ENCODE measurements at places on chromosomes 7 and 10.

GRCh38 chr10:92126100-92126650 lies 164.7 kb downstream of the CPEB3 start:
- no peak for DNase-seq

GRCh38 chr10:22345301-22346095 lies at the start of gene SPAG6:
Gene SPAG6, plus strand, starts transcription at chr10:22345496. Its CDS starts 116 bp downstream, at chr10:22345612.
- DNase-seq, result no peak

- DNase-seq, result no peak
Observed at GRCh38 chr10:113019692-113020474, 69.8 kb downstream of the TCF7L2 start.

DNA sequence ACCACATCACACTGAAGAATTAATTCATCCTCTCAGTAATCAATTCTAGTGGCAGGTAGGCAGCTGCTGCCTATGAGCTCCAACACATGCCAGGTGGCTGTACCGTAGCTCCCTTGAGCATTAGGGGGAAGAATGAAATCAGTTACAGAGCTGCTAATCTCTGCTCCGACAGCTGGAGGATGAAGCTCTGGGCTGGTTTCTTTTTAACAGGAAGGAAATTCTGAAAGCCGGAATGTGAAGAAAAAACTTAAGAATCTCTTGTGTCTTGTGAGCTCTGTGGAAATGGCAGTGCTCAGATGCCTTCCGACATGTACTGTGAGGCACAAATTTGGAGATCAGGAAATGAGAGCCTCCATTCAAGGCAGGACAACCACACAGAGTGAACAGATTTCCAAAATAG lies 2.8 kb upstream of the AHCYL2 start:
- no peak for DNase-seq

GRCh38 chr7:122628651-122629411 lies 70.1 kb downstream of the RNF133 start:
- DNase-seq, result no peak

DNA sequence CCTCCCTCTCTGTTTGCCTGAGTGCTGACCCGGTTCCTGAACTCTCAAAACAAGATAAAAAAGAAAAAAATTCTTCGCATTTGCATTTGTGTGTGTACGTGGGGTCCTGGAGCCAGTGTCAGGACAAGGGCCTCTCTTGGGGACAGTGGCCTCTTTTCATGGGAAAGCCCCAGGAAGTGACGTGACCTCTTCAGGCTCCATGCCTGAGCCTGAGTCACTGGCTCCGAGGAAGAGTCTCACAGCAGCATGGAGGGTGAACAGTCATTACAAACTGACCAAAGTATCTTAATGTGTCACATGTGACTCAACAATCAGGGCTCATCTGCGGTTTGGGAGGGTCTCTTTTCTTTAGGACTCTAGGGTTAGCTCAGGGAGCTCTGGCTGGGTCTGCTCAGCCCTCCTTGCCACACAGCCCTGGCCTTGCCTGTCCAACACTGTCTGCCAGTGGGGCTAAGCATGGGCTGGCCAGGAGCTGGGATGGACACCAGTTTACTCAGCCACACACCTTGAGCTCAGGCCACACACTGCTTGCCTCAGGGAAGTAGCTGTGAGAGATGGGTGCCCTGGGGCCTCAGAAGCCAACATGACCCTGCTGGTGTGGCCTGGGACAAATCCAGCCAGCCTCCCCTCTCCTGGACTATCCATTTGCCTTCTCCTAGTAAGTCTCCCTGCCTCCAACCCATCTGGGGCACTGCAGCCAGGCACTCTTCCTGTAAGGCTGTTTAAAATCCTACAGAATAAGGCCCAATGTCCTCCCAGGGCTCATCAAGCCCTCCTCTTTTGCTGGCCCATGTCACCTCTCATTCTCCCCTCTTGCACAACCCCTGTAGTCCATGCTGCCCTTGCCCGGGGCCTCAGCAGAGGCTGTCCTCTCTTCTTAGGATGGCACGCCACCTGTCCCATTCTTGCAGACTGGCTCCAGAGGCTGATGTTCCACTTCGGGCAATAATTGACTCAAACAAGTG lies 10.5 kb downstream of the TMEM273 start:
- DNase-seq, result no peak

DNA sequence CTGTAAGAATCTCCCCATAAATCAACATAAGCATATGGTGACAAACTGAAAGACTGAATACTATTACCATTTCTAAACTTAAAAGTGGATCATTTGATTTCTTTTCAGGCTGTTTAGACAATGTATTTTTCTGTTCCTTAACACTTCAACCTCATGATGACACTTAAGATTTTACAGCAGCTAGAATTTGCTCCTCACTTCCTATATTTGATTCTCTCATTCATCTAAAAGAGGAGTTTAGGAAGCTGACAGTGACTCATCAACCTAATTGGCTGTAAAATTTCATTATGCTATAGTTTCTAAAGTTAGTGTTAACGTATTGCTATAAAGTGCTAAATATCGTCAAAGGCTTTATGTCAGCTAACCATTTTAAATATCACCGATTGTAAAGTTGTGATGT lies 478.7 kb downstream of the GRM8 start:
- DNase-seq, result no peak

DNA sequence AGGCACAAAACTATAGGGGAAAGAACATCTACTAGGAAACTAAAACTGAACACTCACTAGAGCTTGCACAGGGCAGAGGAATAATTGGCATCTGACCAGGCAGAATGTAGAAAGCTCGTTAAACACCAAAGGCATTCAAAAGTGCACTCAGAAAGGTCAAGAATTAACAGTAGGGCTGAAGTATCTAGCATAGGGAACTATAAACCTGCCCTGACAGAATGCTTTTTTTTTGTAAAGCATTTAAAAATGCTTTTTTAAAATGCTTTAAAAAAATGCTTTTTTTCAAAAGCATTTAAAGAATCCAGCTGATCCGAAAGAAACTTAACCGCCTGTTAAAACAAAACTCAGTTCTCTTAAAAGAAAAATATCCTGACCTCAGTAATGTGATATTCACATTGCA lies 74.6 kb upstream of the EGFR start:
- no peak for DNase-seq

DNA sequence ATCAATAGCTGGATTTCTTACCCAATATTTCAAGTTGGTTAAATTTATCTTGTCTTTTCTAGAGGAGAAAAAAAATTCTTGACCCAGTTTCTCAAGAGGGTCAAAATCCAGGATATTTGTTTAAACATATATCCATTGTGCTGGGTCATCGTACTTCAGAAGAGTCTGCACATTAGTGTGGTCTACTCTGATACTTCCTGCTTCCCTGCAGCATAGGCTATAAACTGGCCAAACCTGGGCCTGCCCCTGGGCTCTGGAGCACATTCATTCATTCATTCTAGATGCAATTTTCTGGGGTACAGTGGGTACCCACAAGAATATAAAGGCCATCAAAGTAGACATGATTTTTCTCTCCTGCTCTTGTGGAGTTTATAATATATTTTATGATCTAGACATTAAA lies 142.1 kb upstream of the WNT16 start:
- DNase-seq, result no peak

DNA sequence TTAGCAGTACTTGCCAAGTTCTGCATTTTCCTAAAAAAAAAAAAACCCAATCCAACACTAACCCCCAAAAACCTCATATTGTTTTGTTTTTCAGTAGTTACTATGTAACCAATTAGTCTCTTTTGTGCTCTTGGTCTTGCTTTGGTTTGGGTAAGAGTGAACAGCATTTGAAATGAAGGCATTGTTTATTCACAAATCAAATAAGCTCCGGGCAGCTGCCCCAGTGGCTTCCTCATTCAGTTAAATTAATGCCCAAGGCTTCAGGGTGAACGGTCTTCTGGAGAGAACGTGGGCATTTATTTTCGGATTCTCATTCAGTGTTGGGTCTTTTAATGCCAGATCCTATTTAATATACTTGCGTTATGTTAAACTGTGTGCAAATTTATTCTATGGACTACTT lies 108.7 kb downstream of the GFRA1 start:
- no peak for DNase-seq

DNA sequence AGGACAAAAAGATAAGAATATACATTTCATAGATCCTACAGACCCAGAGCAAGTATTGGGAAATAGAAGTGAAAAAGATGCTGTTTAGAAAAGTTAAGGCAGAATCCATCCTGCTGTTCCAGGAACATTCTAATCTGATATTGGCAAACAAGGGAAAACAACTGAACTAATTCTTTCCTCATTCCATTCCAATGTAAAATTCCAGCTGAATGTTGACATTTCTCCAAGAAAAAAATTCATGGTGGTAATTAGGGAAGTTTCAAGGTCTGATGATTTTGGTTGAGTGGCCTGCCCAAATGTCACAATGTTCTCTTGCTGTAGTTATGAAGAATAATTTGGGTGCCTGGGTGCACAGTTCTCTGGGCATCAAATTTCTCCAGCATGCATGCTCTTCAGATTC lies 15.2 kb downstream of the PIP start:
- DNase-seq, result no peak

- DNase-seq, result no peak
Observed at GRCh38 chr7:1936531-1937251, 266.6 kb downstream of the ELFN1 start.

- DNase-seq, result no peak
Observed at GRCh38 chr10:541750-542371, 147.6 kb downstream of the DIP2C start.

GRCh38 chr10:100615908-100616307 lies 80.2 kb downstream of the HIF1AN start:
- no peak for DNase-seq

GRCh38 chr10:26445411-26446031 lies 7.4 kb downstream of the APBB1IP start:
- no peak for DNase-seq

DNA sequence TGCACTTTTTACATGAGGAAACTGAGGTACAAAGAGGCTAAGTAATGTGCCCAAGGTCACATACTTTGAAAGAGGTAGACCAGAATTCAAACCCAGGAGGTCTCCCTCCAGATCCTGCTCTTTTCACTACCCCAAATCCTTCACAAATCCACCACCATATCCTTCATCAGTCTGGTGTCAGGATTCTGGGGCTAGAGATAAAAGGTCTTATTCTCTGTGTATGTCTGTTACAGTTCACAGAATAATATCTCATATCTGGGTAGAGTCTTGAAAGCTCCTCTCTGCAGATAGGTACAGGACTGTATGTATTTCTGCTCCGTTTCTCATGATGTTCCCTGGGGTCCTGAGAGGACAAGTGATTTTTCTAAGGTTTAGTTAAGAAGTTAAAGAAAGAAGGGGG lies 4.9 kb downstream of the PIK3CG start:
- DNase-seq, result no peak

- no peak for DNase-seq
Observed at GRCh38 chr10:109889867-109890266, 33.4 kb downstream of the XPNPEP1 start.

DNA sequence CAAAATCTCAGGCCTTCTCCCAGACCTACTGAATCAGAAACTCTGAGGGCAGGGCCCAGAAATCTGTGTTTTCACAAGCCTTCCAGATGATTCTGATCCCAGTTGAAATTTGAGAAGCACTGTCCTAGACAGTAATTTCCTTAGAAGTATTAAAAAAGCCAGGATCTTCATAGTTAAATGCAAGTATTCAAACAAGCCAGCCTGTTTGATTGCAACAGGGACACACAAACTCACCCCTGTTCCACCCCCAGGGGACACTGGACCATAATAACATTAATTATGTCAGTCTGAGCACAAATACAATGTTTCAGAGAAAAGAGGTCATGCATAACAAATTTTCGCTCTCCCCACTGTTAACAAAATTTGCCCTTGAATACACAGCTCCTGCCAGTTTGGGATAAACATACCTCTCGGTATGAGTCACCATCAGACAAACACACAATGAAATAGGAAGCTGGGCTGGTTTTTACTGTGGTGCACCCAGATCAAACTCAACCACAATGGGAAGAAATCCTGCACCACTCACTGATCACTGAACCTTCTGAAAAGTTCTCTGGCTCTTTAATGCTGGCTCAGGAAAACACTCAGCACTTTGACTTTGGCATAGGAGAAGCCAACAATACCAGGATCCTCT lies 34.3 kb downstream of the ABLIM1 start:
- DNase-seq, result no peak

DNA sequence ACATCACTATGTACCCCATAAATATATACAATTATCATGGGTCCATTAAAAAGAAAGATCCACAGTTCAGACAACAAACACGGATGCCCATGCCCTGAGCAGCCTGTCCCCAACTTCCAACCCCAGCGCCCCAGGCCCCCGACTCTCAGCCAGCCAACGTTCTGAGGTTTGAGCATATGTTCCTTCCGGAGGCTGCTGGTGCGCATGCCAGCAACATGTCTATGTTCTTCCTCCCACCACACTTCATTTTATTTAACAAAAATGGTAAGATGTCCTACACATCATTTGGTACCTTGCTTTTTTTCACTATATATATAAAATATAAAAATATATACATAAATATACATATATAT lies 250.9 kb downstream of the MAD1L1 start:
- no peak for DNase-seq

- DNase-seq, result no peak
Observed at GRCh38 chr7:5276611-5277010, 6.1 kb upstream of the SLC29A4 start.

- DNase-seq, result no peak
Observed at GRCh38 chr7:1106793-1107421, 19.0 kb downstream of the GPER1 start.

DNA sequence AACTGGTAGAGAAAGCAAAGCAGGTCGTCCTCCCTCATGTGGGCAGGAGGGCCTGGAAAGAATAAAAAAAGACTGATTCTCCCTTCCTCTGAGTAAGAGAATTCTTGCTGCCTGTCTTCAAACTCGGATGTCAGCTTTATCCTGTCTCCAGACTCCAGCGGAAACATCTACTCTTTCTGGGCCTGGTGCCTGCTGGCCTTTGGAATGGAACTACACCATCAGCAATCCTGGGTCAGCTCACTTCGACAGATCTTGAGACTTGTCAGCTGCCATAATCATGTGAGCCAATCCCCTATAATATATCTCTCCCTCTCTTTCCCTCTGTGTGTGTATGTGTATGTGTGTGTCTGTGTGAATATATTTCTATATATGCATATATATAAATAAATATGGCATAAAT lies 411.0 kb upstream of the DPP6 start:
- DNase-seq, result no peak

- peak; percentile 13 for DNase-seq
Observed at GRCh38 chr10:2414039-2414438, 653.3 kb upstream of the PFKP start.

- DNase-seq, result no peak
Observed at GRCh38 chr10:79189181-79189580, 120.4 kb downstream of the ZMIZ1 start.

- DNase-seq, result no peak
Observed at GRCh38 chr7:104035351-104035750, 45.9 kb upstream of the RELN start.

DNA sequence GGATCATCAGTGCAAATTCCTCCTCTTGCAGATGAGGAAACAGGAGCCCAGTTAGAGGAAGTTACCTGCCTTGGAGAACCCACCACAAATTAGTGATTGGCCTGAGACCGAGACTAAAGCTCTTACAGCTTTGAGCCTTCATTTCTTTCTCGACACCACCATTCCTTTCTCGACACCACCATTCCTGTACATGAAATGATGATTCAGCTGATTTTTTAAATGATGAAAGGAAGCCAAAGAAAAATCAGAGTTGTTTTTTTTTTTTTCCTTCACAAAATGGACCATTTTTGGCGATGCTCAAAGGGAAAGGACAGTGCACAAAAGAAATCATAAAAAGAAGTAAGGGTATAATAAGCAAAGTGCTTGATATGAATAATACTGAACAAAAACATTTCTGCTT lies 1080.2 kb upstream of the AUTS2 start:
- no peak for DNase-seq

Measured in NCI-H460 (cell line).